Chondrocyte (in vitro differentiated cells): ENCODE measurements at places on chromosomes 3 and 15. TPM values are rescaled to one million over a fixed set of nuclear protein-coding genes. Genes with fewer than 3 reads are reported as not detected.

The ABI3BP gene
- total RNA-seq = 8.9 to 166 TPM (median 10.2 TPM) in 3 replicates

The NPAP1 gene
- not detected in 3 replicates for total RNA-seq

The NANOGP8 gene
- total RNA-seq = not detected in 3 replicates

The GP9 gene
- total RNA-seq = not detected in 3 replicates

The RTP4 gene
- not detected in 3 replicates for total RNA-seq

The SNURF gene
- 15.3 to 19.5 TPM (median 17.8 TPM) in 3 replicates for total RNA-seq

The ATP8B4 gene
- total RNA-seq = not detected in 3 replicates

The KLHL40 gene
- total RNA-seq = not detected in 3 replicates

The NR1D2 gene
- 14.7 to 19.8 TPM (median 19.6 TPM) in 3 replicates for total RNA-seq

DNA sequence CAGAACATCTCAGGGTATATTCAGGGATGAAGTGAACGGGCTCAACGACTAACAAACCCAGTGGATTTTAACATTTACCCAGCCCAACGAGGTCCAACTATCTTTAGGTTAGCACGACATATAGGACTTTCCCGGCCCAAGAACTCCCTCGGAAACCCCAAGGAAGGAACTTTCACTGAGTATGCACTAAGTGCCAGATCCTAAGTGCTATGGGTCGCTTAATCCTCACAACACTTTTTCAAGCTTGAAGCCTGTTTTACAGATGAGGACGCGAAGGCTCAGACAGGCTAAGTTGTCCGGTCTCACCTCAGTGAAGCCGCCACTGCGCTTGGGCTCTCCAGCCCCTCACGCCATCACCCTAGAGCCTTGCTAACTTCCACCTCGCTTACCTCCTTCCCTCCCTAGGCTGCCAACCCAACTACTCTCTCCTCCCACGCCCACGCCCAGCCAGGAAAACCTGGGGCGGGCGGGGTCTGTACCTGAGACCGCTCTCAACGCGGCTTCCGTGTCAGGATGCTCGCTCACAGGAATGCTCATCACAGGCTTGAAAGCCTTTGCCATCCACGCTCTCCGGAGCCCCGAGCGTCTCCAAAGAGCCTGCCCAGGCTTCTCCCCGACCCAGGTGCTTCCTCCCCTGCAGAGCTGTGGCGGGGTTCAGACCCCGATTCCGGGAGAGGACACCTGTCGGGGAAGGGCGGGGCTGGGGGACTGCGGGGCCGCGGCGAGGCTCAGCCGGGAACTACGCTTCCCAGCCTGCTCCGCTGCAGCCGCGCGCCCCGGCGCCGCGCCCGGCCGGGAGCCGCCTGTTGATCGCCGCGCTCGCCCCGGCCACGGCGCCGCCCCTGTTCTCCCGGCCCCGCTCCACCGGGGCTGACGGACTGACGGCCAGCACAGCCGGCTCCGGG lies at the start of gene TMOD2:
Gene TMOD2 (plus strand): TSS at position 806 of the 905 bp plus-strand sequence. CDS start 14,845 bp downstream, outside the sequence.
- peak within 1 kb of the TSS; percentile 53 for H3K27ac ChIP-seq
- no peaks in the 10 kb centered on the region for H3K36me3 ChIP-seq
- peaks cover 28% of the 10 kb centered on the region for H3K27me3 ChIP-seq

DNA sequence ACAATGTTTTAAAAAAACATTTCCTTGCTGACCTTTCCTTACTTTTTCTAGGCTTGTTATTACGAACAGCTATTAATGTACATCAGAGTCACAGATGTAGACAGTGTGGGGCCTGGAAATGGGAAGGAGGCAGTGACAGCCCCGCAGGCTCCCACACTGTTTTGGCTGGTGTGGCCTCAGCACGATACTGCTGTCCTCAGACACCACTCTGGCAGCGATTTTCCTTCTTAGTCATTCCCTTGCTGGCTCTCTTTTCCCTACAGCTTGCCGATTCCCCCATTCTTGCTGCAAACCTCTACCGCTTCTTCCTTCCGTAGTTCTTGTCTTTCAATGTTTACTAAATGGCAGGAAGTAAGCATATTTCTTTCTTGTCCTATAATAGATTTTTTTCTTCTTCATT lies 113.1 kb downstream of the ABI3BP start:
- no peaks in the 10 kb centered on the region for H3K27me3 ChIP-seq
- H3K27ac ChIP-seq = no peak overlapping the region
- H3K36me3 ChIP-seq = no peaks in the 10 kb centered on the region
- H3K4me1 ChIP-seq = peaks cover 28% of the 10 kb centered on the region

DNA sequence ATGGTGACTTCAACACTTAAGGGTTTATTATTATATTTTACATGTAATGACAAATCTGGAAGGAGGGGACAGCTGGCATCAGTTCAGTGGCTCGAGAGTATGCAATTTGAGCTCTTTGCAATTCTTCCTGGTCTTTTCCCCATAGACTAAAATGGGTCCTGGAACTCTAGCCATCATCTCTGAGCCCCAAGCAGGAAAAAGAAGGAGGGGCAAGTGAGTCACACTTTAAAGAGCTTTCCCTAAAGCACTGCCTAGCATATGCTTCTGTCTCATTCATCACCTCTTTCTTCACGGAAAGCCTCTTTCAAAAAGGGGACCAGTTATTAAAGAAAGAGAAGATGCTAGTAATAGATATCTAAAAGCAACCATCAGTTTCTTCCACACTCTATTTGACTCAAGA lies 466.3 kb downstream of the ZIC1 start:
- no peak for DNase-seq
- no peaks in the 10 kb centered on the region for H3K27me3 ChIP-seq
- no peaks in the 10 kb centered on the region for H3K4me1 ChIP-seq
- no peak overlapping the region for H3K4me3 ChIP-seq
- no peaks in the 10 kb centered on the region for H3K36me3 ChIP-seq

DNA sequence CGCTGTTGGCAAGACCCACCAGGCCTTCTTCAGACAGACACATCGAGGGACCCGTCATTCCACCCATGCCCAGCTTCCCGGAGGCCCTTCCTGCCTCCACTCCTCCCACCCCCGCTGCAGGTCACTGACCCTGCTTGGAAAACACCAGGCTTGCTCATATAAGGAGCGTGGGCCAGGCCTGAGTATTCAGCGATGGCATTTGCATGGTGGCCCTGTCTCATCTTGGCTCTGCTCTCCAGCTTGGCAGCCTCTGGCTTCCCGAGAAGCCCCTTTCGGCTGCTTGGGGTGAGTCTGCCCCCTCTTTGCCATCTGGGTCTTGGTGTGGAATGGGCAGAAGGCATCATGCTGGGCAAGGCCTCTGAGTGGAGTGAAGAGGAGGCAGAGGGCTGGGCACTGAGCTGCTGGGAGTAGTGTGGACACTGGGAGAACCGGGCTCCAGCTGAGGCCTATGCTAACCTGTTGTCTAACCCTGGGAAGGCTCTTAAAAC lies at the start of gene ITIH3:
Gene ITIH3 (plus strand): TSS at position 185 of the 488 bp plus-strand sequence. CDS start 8 bp downstream, at position 193.
- H3K4me1 ChIP-seq = peaks cover 26% of the 10 kb centered on the region
- H3K36me3 ChIP-seq = no peaks in the 10 kb centered on the region
- no peak within 1 kb of the TSS for H3K27ac ChIP-seq
- H3K4me3 ChIP-seq = no peak within 1 kb of the TSS

DNA sequence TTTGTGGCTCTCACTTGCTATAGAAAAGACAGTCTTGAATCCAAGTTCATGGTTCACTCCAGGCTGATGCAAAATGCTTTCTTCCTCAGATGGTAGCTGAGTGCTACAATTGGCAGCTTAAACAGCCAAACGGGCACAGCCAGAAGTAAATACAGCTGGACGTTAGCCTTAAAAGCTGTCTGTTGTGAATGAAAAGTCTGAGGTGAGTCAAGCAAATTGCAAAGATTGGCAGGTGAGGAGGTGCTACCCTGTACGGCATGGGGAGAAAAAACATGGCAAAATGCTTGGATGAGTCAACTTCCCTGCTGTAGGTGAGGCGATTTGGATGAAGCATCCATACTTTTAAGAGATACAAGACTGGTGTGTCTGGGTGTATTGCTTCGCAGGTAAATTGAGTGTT lies 40.5 kb downstream of the IL5RA start:
- no peaks in the 10 kb centered on the region for H3K27me3 ChIP-seq
- no peaks in the 10 kb centered on the region for H3K4me1 ChIP-seq
- no peaks in the 10 kb centered on the region for H3K36me3 ChIP-seq
- no peak for DNase-seq

- DNase-seq = no peak
- H3K27ac ChIP-seq = no peak overlapping the region
- H3K4me1 ChIP-seq = no peaks in the 10 kb centered on the region
- peaks cover 2% of the 10 kb centered on the region for H3K36me3 ChIP-seq
- H3K27me3 ChIP-seq = peaks cover 8% of the 10 kb centered on the region
Observed at GRCh38 chr3:61497463-61497862, 63.9 kb upstream of the PTPRG start.

DNA sequence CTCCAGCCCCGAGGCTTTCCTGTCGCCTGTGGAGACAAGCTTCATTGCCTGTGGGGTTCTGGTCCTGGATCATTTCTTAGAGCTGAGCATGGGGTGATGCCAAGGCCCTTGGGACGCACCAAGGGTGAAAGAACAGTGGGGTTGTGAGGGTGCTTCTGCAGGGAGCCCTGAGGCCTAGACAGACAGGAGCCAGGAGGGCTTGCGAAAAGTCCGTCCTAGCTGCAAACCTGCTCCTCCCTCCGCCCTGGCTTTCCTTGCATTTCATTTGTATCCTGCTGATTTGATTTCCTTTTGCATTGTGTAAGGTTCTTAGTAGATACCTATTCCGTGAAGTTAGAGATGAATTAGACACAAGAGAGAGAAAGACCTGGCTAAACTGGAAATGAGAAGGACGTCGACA lies 286.9 kb upstream of the C2CD4B start:
- no peak for DNase-seq
- H3K4me1 ChIP-seq = peaks cover 38% of the 10 kb centered on the region
- no peaks in the 10 kb centered on the region for H3K27me3 ChIP-seq
- H3K4me3 ChIP-seq = no peak overlapping the region

DNA sequence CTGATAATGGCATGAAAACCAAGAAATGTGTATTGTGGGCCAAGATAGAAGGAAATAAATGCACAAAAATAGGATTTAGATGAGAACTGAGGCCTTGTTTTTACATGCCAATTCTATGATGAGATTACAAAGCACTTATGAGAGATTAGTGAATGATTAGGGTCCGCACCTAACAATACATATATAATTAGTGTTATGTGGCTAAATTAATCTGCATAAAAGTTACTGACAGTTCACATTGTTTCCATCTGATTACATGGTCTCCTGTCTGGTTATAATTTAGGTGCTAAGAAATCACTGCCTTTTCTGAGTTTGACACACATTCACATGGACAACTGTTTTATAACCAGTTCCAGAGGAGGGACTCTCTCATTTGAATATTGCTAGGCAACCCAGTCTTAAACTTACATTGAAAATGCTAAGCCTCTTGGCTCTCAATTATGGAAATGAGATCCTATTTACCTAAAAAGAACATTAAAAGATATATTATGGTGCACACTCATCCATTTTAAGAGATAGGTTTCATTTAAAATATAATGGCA lies 117.0 kb upstream of the ARL6 start:
- H3K27ac ChIP-seq = no peak overlapping the region
- H3K4me3 ChIP-seq = no peak overlapping the region
- no peaks in the 10 kb centered on the region for H3K4me1 ChIP-seq
- no peak for DNase-seq
- no peaks in the 10 kb centered on the region for H3K36me3 ChIP-seq
- peaks cover 6% of the 10 kb centered on the region for H3K27me3 ChIP-seq

DNA sequence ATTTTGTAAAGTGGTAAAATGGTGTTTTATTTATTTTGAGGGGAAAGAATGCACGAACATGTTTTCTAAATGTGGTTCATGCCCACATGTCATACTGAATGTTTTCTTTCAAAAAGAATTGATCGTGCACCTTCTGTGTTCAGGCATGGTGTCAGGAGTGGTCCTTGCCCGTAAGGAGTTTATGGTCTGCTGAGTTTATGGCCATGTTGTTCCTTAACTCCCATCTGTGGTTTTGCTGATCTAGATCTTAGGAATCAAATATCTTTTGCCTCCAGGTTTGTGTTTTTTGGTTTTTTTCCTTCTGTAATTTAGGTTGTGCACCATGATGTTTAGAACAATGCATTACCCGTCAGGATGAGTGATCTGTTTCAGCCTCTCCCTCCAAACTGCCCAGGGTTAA lies 304.4 kb upstream of the NR2E3 start:
- no peak for DNase-seq
- no peaks in the 10 kb centered on the region for H3K36me3 ChIP-seq
- no peak overlapping the region for H3K4me3 ChIP-seq
- H3K27ac ChIP-seq = no peak overlapping the region

DNA sequence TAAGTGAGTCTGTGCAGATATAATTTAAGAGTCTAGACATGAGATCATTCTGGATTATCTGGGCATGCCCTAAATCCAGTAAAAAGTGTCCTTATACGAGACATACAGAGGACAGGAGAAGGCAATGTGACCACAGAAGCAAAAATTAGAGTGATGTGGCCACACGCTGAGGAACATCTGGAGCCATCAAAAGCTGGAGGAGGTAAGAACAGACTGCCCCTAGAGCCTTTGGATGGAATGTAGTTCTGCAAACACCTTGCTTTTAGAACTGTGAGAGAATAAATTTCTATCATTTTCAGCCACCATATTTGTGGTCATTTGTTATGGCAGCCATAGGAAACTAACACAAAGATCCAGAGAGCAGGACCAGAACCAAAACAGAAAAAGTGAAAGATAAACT lies 41.0 kb downstream of the CD200 start:
- no peak overlapping the region for H3K27ac ChIP-seq
- H3K27me3 ChIP-seq = no peaks in the 10 kb centered on the region
- no peaks in the 10 kb centered on the region for H3K36me3 ChIP-seq

DNA sequence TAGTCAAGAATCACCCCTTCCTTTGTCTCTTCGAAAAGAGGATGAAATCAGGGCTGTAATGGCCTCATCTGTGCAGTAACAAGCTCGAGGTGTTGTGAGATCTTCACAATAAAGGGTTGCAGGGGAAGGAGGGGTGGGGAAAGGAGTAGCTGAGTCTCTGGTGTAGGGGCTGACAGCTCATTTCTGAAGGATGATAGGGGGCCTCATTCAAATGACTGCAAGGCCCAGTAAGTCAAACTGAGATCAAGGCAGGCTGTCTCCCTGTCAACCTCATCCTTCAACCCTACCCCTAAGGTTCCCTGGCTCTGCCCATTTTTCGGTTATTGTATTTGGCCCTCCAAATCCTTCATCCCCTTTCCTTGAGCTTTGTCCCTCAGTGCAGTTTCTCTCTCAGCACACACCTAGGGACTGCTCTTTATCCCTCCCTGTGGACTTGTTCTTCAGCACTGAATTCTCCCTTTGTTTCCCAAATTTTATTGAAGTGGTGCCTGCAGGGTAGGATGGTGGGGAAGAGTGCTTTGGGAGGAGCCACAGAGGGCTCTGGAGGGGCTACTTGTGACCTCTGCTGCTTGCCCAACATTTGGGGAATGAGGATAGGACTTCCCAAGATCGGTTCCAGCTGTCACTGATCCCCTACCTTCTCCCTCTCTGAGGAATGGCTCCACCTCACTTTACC lies 38.1 kb downstream of the ZNF589 start:
- H3K4me1 ChIP-seq = no peaks in the 10 kb centered on the region
- no peak overlapping the region for H3K27ac ChIP-seq
- no peaks in the 10 kb centered on the region for H3K36me3 ChIP-seq
- no peak overlapping the region for H3K4me3 ChIP-seq

DNA sequence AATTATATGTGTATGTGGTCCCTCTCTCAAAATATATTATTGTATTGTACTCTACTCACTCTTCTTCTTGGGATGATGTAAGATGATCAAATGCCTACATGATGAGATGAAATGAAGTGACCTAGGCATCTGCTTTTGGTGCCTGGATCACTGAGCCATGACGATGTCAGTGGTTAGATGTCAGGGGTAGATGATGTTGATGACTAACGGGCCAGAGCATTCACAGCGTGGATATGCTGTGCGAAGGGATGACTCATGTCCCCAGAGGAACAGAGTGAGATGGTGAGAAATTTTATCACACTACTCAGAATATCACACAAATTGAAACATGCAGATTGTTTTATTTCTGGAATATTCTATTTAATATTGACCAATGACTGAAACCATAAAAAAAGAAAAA lies 233.9 kb upstream of the CADM2 start:
- H3K36me3 ChIP-seq = no peaks in the 10 kb centered on the region
- peaks cover 10% of the 10 kb centered on the region for H3K4me1 ChIP-seq
- peak overlapping the region; percentile 81 for H3K27ac ChIP-seq
- H3K27me3 ChIP-seq = peaks cover 2% of the 10 kb centered on the region
- no peak overlapping the region for H3K4me3 ChIP-seq
- no peak for DNase-seq
